Activated T-cell treated with anti-CD3 and anti-CD28 coated beads, Interleukin-2, amount 50 U/mL, for 48 hours (primary cell): ENCODE measurements at places on chromosomes 4 and X.

- no peak for DNase-seq
Observed at GRCh38 chr4:121783210-121783609, 17.9 kb upstream of the EXOSC9 start.

- DNase-seq: no peak
Observed at GRCh38 chr4:120053911-120054310, 12.7 kb downstream of the MAD2L1 start.

GRCh38 chr4:167452922-167453430 is 218.7 kb upstream of the SPOCK3 start:
- DNase-seq: no peak

GRCh38 chr4:183637461-183637860 is 21.5 kb downstream of the RWDD4 start:
- no peak for DNase-seq

- peak; percentile 53 for DNase-seq
Observed at GRCh38 chr4:129641179-129641578, 545.2 kb downstream of the C4orf33 start.

- DNase-seq: no peak
Observed at GRCh38 chr4:184896868-184897715, 71.3 kb upstream of the ACSL1 start.

- DNase-seq: peak; percentile 43
Observed at GRCh38 chrX:110407910-110408545, 49.4 kb downstream of the RTL9 start.

DNA sequence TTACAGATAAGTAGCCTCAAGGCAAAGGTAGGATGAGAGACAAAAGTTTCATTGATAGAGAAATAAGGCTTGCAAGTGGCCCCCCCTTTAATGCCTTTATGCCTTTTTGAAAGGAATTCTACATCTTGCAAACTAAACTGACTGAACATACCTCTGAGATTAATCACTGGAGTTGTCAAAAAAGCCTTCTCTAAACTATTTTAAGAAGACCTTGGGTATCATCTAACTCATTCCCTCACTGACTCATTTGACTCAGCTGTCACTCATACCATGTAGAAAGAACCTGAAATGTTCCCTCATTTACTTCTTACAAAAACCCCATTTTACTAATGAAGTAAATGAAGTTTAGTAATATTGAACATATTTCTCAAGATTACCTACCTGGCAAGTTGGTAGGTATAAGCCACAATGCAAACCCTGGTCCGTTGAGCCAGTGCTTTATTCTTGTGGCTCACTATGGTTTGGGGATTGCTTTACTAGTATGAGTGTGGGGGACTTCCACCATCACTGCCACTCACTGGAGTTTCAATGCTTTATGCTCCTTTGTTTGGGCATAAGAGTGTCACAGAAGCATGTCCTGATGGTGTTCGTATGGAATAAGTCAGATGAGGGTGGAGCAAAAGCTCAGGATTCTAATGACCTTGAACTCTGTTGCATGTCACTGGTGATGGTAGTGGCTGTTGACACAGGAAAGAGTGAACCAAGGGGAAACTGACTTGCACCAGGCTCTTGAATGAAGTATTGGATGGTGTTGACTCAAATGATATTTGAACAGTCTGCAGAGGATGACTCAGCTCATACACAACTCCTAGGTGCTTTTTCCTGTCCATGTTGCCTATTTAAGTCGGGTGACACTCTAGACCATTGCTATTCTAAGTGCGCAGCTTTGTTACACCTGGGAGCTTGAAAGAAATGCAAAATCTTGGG is 305.5 kb upstream of the EMCN start:
- peak; percentile 56 for DNase-seq

DNA sequence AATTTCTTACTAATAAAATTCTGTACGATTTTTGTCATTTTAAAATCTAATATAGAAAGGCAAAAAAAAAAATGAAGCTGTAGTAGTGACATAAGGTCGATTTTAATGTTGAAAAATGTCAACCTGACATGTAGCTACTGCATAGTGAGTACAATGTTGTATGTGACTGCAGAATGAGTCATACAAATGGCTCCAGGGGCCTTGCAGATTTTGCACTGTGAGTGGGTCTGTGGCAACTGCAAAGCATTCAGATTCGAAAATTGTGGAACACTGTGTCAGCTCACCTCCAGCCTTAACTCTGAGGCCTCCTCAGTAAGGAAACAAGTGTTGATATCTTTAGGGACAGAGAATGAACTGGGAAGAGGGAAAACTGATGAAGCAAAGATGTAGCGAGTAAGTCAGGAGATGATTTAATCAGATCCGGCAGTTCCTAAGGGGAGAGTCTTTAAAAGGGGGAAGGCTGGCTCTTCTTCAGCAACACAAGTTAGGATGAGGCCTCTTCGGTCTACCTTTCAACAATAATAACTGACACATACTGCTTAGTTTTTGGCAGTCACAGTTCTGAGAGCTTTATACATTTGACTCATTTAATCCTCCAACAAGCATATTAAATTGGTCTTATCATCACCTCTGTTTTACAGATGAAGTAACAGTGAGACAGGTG is 24.9 kb downstream of the TKTL2 start:
- no peak for DNase-seq
